ENCODE measurements at places on chromosomes 12 and 14. TPM values are rescaled to one million over a fixed set of nuclear protein-coding genes. Genes with fewer than 3 reads are reported as not detected.

PPP4R4 gene
- 0.67 TPM for total RNA-seq

MYO1H gene
- not detected for total RNA-seq

RNF212B gene
- total RNA-seq, result 0.17 TPM

IGF1 gene
- 0.61 TPM for total RNA-seq

MGP gene
- total RNA-seq, result 6.1 TPM

FGF23 gene
- total RNA-seq, result not detected

GRCh38 chr14:68949601-68949965 is 29.5 kb downstream of the ACTN1 start:
- no peaks in the 10 kb centered on the region for H3K27me3 ChIP-seq
- H3K4me3 ChIP-seq, result no peak overlapping the region
- no peak for DNase-seq
- no peaks in the 10 kb centered on the region for H3K36me3 ChIP-seq
- no peak overlapping the region for H3K27ac ChIP-seq

DNA sequence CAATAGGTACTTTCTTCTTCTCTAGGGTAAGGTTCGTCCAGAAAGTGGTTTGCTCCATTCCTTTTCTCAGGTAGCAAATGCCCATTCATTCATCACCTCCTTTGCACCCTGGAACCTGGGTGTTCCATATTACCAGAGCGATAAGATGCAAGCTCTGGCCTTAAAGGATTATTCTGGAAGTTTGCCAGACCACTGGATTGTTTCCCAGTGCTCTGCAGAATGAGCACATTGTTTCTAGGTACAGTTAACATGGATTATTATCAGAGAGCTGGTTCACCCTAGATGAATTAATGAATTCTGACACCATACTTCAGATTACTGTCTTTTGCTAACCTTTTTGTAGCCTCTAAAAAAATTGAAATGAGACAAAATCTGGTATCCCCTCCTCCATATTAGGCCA is 170.9 kb upstream of the BMP4 start:
- no peaks in the 10 kb centered on the region for H3K27me3 ChIP-seq
- H3K27ac ChIP-seq, result no peak overlapping the region
- no peaks in the 10 kb centered on the region for H3K4me1 ChIP-seq
- no peak overlapping the region for H3K4me3 ChIP-seq
- no peaks in the 10 kb centered on the region for H3K36me3 ChIP-seq
- DNase-seq, result no peak

DNA sequence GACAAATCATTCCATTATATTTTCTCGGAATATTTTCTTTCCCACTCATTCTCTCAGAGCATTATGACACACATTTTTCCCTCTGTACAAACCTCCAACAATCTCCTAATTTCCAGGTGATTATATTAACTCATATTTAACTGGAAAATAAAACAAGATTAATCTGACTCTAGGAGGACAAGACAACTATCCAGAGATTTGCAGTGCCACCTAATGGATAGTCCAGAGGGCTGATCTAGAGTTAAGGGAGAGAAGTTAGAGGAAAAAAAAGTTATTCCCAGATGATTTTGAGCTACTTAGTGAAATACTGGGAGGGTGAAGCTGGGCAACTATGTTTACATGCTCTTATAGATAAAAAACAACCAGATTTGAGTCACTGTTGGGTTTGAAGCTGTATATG is 161.7 kb downstream of the ALX1 start:
- H3K36me3 ChIP-seq, result no peaks in the 10 kb centered on the region
- H3K4me3 ChIP-seq, result no peak overlapping the region
- no peaks in the 10 kb centered on the region for H3K27me3 ChIP-seq
- H3K4me1 ChIP-seq, result no peaks in the 10 kb centered on the region
- DNase-seq, result no peak

GRCh38 chr14:104908303-104908702 is 16.4 kb upstream of the PLD4 start:
- H3K27ac ChIP-seq, result no peak overlapping the region
- no peaks in the 10 kb centered on the region for H3K27me3 ChIP-seq
- H3K4me3 ChIP-seq, result no peak overlapping the region
- H3K36me3 ChIP-seq, result peaks cover 2% of the 10 kb centered on the region
- DNase-seq, result no peak
- H3K4me1 ChIP-seq, result no peaks in the 10 kb centered on the region

DNA sequence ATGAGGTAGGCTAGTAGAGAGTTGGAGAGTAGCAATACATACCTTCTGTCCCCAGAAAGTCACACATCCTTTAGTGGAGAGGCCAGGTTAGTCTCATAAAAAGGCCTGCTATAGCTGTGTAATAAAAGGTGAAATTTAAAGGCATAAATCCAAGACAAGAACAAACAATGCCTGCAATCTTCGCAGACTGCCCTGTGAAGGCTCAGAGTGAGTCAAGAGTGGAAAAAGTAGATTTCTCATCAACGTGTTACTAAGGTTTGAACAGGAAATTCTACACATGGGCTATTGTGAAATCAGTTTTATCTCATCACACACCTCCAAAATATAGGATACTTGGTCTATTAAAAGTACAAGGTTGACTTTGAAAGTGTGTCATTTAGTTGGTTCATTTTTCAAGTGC is at the start of gene KLRC1:
KLRC1 (minus strand) TSS at position 222 of the 400 bp plus-strand sequence. CDS start 2,221 bp downstream, outside the sequence.
- no peaks in the 10 kb centered on the region for H3K4me1 ChIP-seq
- H3K4me3 ChIP-seq, result no peak within 1 kb of the TSS
- H3K36me3 ChIP-seq, result no peaks in the 10 kb centered on the region
- no peaks in the 10 kb centered on the region for H3K27me3 ChIP-seq
- H3K27ac ChIP-seq, result no peak within 1 kb of the TSS
- DNase-seq, result no peak

- H3K36me3 ChIP-seq, result no peaks in the 10 kb centered on the region
- no peak for DNase-seq
- H3K27me3 ChIP-seq, result no peaks in the 10 kb centered on the region
- H3K27ac ChIP-seq, result no peak overlapping the region
Observed at GRCh38 chr14:69803753-69804152, 6.7 kb upstream of the SLC10A1 start.

DNA sequence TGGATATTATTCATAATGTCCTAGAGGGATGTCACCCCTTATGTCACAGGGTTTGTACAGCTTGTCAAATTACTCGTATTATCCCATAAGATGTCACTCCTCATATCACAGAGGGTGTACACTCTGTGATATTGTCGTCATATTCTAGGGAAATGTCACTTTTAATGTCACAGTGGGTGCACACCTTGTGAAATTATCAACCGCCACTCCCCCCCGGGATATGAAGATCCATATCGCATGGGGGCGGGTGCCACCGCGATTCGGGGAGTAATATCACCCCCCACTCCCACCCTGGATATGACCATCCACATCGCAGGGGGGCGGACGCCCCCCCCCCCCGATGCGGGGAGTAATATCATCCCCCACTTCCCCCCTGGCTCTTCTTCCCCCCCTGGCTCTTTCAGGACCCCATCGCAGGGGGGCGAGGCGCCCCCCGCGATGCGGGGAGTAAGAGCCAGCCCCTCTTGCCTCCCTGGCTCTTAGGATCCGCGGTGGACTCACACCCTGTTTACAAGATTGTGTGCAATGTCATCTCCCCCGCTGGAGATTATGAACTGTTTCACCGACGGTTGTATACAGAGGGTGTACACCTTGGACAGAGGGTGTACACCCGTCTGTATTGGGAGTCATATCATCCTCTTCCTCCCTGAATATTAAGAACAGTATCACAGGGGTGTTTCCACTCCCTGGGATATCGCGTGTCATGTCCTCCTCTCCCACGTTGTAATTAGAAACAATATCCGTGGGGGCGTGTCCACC is 92.8 kb downstream of the FRMD6 start:
- no peaks in the 10 kb centered on the region for H3K4me1 ChIP-seq
- no peak overlapping the region for H3K27ac ChIP-seq
- no peak for DNase-seq
- H3K4me3 ChIP-seq, result no peak overlapping the region
- no peaks in the 10 kb centered on the region for H3K36me3 ChIP-seq

- H3K4me1 ChIP-seq, result no peaks in the 10 kb centered on the region
- no peak for DNase-seq
- no peak overlapping the region for H3K27ac ChIP-seq
- no peak overlapping the region for H3K4me3 ChIP-seq
Observed at GRCh38 chr12:42990387-42990786, 400.8 kb upstream of the PRICKLE1 start.

DNA sequence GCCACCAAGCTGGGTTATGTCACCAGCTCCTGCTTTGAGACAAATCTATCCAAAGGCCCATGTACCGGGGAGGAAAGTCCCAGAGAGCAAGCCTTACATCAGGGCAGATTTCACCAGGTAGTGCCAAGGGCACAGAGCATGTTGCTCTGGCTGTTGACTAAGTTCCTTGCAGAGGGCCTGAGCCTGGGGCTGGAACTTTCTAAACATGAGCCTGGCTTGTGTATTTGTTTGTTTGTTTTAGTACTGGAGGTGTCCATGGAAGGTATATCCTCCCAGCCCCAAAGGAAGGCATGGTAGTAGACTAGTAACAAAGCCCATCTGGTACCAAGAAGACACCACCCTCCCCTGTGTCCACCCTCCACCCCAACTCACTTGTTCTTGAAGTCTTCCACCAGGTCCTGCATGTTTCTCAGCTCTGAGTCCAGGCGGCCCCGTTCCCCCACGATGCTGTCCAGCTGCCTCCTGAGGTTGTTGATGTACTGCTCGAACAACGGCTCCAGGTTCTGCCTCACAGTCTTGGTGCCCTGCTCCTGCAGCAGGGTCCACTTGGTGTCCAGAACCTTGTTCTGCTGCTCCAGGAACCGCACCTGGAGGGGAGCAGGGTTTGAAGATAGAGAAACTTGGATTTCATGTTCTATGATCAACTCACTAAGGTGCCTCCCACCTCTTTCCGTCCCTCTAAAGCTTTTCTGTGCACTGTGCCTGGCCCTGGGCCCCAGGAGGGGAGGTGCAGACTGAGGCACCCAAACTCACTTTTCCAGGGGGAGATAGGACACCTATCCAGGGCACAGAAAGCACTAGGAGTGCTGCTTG is 1.4 kb downstream of the KRT5 start:
- no peak overlapping the region for H3K27ac ChIP-seq
- H3K27me3 ChIP-seq, result no peaks in the 10 kb centered on the region
- H3K36me3 ChIP-seq, result no peaks in the 10 kb centered on the region
